ENCODE measurements at places on chromosomes 1 and 21. TPM values are rescaled to one million over a fixed set of nuclear protein-coding genes. Genes with fewer than 3 reads are reported as not detected.

Gene LRIF1
- 10.4 TPM for total RNA-seq

DNA sequence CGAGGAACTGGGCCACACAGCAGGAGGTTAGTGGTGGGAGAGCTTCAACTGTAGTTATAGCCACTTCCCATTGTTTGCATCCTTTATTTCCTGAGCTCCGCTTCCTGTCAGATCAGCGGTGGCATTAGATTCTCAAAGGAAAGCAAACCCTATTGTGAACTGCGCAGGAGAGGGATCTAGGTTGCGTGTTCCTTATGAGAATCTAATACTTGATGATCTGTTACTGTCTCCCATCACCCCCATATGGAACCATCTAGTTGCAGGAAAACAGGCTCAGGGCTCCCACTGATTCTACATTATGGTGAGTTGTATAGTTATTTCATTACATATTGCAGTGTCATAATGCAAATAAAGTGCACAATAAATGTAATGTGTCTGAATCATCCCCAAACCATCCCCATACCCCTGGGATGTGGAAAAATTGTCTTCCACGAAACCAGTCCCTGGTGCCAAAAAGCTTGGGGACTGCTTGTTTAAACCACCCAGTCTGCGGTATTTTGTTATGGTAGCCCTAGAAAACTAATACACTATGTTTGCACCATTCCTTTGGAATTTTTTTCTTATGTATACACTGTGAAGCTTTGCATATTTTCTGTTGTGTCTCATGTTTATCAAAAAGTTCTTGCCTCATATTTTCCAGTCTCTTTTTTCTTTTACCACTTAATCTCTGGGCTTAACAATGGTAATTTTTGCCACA is 136.6 kb upstream of the IVNS1ABP start:
- no peak for DNase-seq

GRCh38 chr1:70355920-70356319 is 1.4 kb upstream of the ANKRD13C start:
- DNase-seq, result no peak

GRCh38 chr1:30305061-30305460 is 418.3 kb downstream of the MATN1 start:
- DNase-seq, result no peak

Gene GBP6
- 0.39 TPM for total RNA-seq

Measured in natural killer cell (primary cell).